ENCODE measurements at places on chromosomes 5 and 9.

DNA sequence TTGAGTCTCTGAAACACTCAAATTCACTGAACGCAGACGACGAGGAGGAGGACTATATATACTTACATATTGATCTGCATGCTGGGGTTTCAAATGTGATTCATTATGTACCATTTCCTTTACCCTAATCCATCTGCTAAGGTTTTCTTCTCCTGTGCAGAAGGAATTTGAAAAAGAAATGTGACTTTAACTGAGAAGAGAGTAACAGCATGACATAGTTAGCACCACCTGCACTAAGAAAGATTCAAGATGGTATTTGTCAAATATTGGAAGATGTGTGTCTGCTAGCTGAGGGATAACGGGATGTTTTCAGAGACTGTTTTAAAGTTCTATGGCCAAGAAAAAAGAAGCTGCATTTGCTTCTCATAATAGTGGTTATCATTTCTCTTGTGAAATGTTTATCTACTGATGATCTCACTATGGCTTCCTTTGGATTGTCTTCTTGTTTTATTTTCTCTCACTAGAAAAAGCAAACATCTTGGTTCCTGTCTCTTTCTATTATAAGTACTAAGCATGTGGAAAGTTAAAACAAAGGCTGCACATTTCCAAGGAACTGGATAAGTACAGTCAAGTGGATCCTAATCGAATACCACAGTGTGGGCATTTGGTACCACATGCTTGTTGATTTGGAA lies 89.8 kb upstream of the TLE4 start:
- no peak for DNase-seq

DNA sequence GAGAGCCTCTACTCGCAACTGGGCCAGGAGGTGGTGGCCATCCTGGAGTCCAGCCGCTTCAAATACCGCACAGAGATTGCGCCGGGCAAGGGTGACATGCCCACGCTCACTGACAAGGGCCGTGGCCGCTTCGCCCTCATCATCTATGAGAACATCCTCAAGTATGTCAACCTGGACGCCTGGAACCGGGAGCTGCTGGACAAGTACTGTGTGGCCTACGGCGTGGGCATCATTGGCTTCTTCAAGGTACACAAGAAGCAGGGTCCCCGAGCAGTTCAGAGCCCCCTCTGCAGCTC lies 13.5 kb downstream of the NDST1 start:
- no peak for DNase-seq

GRCh38 chr5:132767150-132767549 lies 9.9 kb downstream of the SEPTIN8 start:
- no peak for DNase-seq

GRCh38 chr5:89071101-89071940 lies 188.3 kb upstream of the MEF2C start:
- no peak for DNase-seq

DNA sequence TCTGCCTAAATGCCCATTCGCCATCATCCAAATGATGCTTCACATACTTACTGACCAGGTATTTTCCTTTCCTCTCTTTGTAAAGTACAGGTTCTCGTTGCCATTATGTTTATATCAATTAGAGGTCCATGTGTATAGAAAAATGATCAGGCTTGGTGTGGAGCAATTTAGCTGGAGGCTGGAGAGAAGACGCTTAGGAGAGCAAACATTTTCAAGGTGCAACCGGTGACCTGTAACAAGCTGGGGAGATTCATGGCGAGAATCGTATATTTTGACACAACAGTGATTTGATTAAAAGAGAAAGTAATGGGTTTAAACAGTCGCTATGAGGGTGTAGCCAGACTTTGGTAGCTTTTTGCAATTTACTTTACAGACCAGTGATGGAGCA lies 170.9 kb upstream of the TBCA start:
- DNase-seq, result no peak

DNA sequence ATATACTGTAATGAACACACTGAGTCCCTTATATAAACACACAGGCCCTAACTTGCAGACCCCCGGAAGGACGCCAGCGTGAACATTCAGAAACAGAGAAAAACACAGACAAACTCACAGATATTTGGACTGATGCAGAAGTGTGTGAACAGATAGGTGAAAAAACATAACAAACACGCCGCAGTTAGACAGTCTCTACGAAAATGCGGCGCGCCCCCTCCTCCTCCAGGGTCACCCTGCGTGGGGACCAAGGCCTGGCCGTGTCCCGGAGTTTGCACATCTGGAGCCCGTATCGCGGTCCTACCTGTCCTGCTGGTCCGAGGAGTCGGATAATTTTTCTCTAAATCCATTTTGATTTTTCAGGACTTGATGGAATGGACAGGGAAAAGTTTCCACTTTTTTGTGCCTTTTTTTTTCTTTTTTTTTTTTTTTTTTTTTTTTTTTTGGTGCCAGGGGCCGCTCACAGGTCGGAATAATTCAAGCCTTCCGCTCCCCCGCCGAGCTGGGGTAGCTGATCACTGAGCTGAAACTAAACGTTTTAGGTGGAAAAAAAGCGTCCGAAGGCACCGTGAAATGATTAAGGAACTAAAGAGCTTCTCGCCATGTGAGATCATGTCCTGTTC lies at the start of gene PAX5:
Gene PAX5 (minus strand): TSS at position 587 of the 623 bp plus-strand sequence. CDS start 237 bp downstream, at position 350.
- DNase-seq, result no peak

DNA sequence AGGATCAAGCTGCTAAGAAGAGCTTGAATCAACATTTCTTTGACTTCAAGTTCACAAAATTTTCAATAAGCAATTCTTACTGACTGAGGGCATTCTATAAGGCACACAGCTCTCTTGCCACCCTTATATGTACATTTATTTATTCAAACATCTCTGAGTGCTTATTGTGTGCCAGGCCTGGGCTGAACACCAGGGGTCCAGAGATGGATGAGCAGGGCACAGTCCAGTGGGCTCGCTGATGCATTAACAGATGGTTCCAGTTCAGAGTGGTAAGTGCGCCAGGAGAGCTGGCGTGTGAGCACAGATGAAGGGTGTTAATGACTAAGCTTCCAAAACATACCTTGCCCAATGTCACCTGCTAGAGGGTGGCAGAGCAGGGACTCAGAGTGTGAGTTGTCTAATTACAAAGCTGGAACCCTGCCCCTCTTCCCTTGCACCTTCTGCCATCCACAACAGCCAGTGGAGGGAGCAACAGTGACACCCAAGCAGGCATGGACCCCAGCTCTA lies 24.6 kb downstream of the ALG2 start:
- no peak for DNase-seq

DNA sequence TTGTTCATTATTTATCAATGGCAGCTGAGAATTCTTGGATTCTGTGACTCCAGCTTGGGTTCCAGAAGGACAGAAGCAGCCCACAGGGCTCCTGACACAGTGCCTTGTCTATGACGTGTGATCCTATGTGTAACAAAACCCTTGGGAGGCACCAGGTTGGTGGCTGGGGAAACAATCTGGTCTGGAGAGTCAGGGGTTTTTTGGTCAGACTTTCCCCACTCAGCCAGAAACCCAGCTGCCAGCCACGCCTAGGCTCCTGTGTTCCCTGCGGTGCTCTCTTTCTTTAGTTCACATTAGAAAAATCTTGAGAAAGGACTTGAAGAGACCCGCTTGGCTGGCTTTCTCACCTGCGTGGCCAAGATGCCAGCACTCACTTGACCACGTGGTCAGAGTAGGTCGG lies 15.5 kb upstream of the ZBED3 start:
- no peak for DNase-seq

DNA sequence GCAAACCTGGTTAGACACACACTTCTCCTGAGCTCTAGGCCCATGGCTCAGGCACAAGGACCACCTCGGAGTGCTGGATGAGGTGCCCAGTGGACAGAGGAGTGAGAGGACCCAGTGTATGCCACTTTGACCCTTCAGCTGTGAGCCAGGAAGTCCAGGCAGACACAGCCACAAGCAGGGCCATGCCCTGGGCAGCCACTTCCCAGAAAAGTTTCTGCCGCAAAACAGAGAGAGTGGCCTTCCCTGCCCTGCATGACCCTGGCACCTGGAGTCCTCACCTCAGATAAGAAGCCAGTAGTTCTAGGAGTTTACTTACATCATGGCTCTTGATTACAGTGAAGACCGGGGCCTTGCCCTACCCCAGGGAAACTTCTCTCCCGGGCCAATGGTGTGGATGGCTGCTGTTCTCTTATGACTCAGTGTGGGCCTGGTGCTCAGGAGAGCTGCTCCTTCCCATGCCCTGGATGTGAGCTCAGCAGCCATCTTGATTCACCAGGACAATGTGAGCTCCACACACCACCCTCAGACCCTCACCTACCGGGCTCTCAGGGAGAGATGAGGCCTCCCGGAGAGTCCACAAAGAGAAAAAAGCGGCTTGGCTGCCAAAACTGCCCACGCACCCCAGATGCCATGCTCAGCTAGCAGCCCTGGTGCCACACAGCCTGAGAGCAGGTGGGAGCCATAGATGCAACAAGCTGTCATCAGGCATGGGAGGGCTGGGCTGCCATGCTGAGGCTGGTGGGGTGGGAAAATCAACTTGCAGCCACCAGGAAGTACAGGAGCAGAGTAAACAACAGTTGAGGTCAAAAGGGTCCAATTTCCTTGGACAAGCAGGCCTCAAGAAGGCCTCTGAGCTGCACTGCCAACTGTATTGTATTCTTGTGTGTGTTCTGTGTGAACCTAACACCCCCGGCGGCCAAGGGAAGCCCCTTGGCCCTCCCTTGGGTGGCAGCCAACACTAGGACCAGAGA lies 11.7 kb upstream of the IRF1 start:
- no peak for DNase-seq

DNA sequence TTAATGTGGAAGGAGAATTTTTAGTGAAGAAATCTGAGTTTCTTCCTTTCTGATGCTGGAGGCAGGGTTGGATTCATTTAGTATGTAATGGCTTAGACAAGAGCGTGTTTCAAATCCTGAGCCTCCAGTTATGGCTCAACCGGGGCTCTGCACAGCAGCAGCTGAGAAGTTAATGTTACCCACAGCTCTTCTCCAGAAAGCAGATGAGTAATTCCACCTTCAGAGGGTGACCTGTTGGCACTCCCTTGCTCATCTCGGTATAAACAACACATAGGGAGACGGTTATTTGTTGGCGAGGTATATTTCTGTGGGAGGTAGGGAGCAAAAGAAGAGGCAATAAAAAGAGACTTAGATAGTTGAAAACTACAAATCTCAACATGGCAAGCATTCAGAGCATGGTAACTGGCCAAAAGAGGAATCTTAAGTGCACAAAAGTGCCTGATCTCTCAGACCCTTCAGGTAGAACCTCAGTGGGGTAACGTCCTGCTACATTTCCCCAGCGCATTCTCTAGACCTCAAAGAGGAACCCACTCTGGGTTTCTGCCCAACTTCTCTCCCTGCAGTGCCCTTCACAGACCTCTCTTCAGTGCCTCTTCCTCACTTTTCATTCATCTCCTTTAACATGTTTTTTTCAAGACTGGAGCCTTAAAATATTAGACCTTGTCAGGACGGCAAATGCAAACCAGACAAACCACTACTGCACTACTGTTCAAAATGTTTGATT lies 417.5 kb upstream of the ADAMTSL1 start:
- DNase-seq, result no peak

DNA sequence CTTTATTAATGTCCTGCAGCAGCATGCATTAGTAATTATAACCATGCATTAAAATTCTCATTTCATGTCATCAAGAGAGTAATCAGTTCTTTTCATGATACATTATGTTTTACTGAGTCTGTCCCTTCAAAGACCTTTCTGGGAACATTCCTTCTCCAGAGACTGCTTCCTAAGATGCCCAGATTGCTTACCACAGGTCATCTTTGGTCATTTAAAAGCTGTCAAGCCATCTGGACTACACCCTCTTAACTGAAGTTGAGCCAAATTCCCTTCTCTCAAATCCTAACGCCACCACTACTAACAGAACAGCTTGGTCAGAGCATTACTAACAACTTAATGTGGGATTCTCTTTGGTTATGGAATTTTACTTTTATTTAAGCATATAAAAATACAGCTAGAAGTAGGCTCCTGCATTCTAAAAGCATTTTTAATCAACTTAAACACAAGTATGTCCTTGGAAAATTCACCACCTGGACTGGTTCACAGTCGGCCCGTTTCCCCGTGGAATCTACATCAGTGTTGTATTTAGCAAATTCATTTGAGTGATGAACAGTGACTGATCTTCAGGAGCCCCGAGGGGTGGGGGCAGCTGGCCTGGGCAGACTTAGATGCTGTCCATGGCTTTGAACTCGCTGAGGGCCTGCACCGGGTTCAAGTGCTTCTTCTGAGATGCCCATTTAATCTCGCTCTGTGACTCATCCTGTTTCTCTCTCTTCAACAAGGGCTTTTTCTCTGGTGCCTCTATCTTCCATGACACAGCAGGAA lies 92.8 kb upstream of the CCDC112 start:
- DNase-seq, result no peak

GRCh38 chr9:129656795-129657390 lies 8.6 kb upstream of the PRRX2 start:
- no peak for DNase-seq

- DNase-seq, result no peak
Observed at GRCh38 chr5:169566202-169566601, 17.4 kb upstream of the SPDL1 start.

GRCh38 chr9:91815896-91816295 lies 134.1 kb downstream of the ROR2 start:
- no peak for DNase-seq

- DNase-seq, result no peak
Observed at GRCh38 chr5:62077823-62078550, 228.0 kb upstream of the KIF2A start.

DNA sequence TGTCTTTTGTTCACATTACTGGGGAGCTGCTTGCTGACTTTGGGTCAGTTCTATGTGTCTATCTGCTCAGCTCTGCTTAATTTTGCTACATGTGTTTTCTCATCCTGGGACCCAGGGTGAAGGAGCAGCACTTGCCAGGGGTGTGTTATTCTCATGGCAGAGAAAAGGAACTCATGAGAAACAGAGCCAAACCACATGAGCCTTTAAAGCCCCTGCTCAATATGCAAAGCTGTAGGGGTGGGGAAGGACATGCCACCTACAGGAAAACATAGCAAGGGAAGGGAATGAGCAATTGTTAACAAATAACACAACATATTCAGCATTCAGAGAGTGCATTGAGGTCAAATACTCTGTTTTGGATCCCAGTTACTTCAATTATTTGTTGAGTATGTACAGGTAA lies 290.9 kb downstream of the CDK5RAP2 start:
- no peak for DNase-seq

DNA sequence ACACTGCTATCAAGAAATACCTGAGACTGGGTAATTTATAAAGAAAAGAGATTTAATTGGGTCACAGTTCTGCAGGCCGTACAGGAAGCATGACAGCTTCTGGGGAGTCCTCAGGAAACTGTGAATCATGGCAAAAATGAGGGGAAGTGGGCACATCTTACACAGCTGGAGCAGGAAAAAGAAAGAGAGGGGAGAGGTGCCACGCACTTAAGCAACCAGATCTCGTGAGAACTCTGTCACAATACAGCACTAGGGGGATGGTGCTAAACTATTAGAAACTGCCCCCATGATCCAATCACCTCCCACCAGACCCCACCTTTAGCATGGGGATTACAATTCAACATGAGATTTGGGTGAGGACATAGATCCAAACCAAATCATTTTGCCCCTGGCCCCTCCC lies 105.5 kb upstream of the CPLX2 start:
- DNase-seq, result no peak

GRCh38 chr5:115202952-115203351 lies 33.2 kb upstream of the TRIM36 start:
- no peak for DNase-seq

GRCh38 chr9:133604214-133604613 lies 5.0 kb downstream of the FAM163B start:
- DNase-seq, result no peak

- no peak for DNase-seq
Observed at GRCh38 chr5:94263068-94263467, 355.3 kb downstream of the KIAA0825 start.

GRCh38 chr9:11135851-11136250 lies 523.0 kb upstream of the PTPRD start:
- DNase-seq, result no peak

GRCh38 chr9:94791435-94791834 lies 64.9 kb downstream of the AOPEP start:
- DNase-seq, result no peak

Measured in CD4-positive, alpha-beta T cell treated with Interleukin-15 for 1 hour (primary cell).